ENCODE measurements at places on chromosomes 3 and 15. TPM values are rescaled to one million over a fixed set of nuclear protein-coding genes. Genes with fewer than 3 reads are reported as not detected.

ZKSCAN7 gene
- 5.0 TPM for total RNA-seq

NEK4 gene
- 28.2 TPM for total RNA-seq

NDN gene
- total RNA-seq: 89.0 TPM

VPS39 gene
- 174 TPM for total RNA-seq

FETUB gene
- not detected for total RNA-seq

SECISBP2L gene
- total RNA-seq: 45.7 TPM

IQCF5 gene
- total RNA-seq: not detected

NR1I2 gene
- total RNA-seq: not detected

PLSCR2 gene
- total RNA-seq: not detected

C3orf70 gene
- 1.1 TPM for total RNA-seq

SLC12A1 gene
- under 0.01 TPM for total RNA-seq

CTXN2 gene
- not detected for total RNA-seq

TUSC7 gene
- total RNA-seq: not detected

LRTM1 gene
- not detected for total RNA-seq

REC114 gene
- not detected for total RNA-seq

FOXP1 gene
- 43.3 TPM for total RNA-seq
